Fibroblast of skin of abdomen (primary cell): ENCODE measurements at places on chromosomes 1 and 21.
A peak's percentile ranks its signal among the peaks of the same experiment; 100 is the strongest.

- DNase-seq: no peak
Observed at GRCh38 chr21:15329191-15329590, 264.4 kb upstream of the NRIP1 start.

GRCh38 chr1:226615876-226616275, 67.3 kb downstream of the STUM start:
- no peak for DNase-seq

- DNase-seq: no peak
Observed at GRCh38 chr1:109573785-109574184, 25.4 kb downstream of the GNAI3 start.

GRCh38 chr1:17802164-17802563, 47.0 kb downstream of the ACTL8 start:
- DNase-seq: peak; percentile 68

DNA sequence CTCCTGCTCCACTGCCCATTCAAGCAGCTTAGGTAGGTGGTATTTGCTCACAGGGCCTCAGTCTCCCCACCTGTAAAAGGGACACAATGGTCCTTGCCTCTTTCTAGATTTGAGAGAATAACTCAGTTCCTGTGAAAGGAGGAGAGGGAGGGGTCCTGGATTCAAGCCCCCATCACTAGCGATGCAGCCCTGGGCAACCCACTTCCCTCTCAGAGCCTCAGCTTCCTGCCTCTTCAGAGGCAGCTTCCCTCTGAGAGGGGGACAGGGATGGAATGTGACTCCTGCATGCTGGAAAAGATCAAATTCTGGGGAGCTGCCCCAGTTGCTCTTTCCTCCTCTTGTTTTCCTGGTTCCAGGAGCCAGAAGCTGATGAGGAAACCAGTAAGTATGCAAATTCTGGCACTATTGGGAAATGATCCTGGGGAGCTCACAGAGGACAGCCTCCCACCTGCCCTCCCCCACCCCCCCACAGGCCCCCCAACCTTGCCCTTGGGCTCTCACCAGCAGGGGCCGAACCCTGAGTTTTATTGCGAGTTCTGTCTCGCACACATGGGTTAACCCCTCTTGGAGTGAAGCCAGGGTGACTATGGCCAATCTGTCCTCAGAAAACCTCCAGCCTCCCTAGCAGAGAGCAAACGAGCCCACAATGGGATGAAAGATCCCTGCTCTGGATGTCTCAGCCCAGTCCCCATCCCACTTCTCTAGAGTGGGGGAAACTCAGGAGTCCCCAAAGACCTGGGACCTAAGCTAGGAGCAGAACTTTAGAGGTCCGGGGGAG, 11.7 kb downstream of the ZC3H12A start:
- peak; percentile 33 for DNase-seq

DNA sequence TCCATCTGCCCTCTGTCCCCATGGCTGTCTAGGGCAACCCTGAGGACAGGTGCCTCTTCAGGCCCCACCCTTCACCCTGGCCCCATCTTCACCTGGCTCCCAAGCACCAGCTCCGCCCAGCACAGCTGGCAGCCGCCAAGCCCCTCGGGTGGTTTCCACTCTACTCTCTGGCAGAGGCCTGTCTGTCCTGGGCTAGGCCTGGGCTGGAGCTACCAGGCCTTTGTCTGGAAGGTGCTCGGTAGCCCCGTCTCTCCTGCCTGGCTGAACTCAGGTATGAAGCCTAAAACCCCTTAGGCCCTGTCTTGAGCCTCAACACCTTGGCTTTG, 17.4 kb downstream of the SDC3 start:
- no peak for DNase-seq

DNA sequence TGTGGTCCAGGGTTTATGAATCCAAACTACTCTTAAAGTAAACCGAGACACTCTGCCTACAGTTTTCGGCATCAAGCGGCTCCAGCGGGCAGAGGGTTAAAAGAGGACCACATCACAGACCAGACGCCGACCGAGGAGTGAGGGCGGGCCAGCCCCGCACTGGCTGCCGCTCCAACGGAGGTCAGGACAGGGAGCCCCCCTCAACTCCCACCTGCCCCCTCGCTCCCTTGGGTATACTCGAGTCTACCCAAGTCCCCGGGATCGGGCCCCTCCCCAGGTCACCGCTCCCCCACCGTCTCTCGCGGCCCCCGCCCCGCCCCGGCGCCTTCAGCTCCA, 312 bp downstream of the ARNT start:
- peak; percentile 57 for DNase-seq

DNA sequence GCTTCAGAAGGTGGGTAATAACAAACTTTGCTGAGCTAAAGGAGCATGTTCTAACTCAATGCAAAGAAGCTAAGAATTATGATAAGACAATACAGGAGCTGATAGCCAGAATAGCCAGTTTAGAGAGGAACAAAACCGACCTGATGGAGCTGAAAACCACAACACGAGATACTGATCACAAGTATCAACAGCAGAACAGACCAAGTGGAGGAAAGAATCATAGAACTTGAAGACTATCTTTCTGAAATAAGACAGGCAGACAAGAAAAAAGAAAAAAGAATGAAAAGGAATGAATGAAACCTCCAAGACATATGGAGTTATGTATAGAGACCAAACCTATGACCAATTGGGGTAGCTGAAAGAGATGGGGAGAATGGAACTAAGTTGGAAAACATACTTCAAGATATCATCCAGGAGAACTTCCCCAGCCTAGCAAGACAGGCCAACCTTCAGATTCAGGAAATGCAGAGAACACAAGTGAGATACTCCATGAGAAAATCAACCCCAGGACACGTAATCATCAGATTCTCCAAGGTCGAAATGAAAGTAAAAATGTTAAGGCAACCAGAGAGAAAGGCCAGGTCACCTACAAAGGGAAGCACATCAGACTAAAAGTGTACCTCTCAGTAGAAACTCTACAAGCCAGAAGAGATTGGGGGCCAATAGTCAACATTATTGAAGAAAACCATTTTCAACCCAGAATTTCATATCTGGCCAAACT, 20.5 kb downstream of the CD84 start:
- no peak for DNase-seq

DNA sequence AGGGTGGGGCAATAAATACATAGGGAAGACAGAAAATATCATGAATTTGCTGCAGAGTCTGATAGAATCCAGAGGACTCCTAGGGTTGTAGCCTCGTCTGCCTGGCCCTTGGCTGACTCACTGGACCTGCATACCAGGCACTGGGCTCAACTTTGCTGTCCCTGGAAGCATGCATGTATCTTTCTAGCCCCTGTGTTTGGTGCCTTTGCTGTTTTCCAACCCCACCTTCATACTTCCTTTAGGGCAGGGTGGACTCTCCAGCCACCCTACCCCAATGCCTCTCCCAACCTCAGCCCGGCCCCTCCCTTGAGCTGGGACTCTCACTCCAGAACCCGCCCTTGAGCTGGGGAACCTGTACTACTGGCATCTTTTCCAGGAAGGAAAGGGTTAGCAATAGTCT, 1.2 kb downstream of the RAB25 start:
- DNase-seq: no peak

- DNase-seq: no peak
Observed at GRCh38 chr1:110811529-110811928, 61.4 kb upstream of the CD53 start.

DNA sequence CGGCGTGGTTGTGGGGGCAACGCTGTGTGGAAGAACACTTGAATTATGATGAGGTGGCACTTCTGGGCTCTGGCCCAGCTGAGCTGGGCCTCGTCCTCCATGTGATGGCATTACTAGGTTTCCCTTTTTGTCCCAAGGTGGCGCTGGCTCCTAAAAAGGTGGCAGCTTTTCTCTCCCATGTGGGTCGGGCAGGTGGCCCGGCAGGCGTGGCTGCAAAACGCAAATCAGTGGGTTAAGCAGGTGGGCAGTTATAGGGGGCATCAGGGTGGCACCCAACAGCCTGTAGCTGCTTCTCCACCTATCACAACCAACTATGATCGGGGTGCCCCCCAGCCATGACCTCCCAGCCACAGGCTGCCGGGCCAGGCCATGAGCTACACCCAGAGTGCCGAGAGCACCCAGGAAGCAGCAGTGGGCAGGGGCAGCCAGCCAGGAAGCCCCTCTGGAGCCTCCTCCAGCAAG, 59.6 kb downstream of the KCNAB2 start:
- no peak for DNase-seq

DNA sequence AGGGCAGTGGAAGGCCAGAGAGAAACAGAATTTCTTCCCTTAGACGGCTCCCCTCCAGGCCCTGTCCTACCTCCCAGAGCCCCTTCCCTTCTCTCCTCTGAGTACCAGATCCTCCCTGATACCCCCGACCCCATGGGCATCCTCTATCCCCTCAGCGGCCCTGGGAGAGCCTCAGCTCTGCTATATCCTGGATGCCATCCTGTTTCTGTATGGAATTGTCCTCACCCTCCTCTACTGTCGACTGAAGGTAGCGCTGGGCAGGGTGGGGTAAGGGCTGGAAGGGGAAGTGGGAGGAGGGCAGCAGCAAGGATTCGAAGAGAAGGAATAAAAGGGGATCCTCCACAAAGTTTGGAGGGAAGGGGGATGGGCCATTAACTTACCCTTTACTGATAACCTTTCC, 2.7 kb downstream of the FCER1G start:
- DNase-seq: no peak

GRCh38 chr1:150696590-150696989, 364 bp downstream of the GOLPH3L start:
- no peak for DNase-seq

DNA sequence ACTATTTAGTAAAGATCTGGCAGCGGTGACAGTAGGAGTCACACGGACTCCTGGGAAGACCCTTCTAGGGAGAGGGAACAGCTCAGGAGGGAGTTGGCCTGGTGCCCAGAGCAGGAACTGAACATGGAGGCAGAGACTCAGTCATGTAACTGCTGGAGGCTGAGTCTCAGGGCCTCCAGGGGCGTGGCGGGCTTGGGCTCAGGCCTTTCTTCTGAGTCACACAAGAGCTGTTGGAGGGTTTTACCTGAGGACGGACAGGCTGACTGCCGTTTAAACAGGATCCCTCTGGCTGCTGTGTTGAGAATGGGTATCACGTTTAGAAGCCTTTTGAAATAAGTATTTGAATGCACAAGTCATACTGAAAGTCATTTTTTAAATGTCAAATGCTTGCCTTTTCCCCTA, 7.2 kb upstream of the ETS2 start:
- DNase-seq: no peak

- no peak for DNase-seq
Observed at GRCh38 chr1:48105165-48105564, 108.0 kb upstream of the TRABD2B start.

DNA sequence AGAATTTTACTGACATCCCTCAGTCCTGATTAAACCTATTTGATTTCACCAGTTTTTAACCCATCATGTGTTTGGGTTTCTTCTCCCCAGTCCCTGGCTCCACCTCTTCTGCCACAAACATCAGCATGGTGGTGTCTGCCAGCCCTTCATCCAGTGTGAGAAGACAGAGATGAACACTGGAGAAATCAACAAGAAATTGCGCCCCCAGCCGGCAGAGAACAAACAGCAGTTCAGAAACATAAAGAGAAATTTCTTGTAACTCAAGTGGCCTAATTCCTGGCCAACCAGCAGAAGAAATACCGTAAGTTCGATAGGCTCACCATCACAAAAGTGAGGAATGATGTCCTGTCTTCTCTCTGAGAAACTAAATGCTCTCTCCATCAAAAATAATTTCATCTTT, 18.3 kb downstream of the S100A11 start:
- no peak for DNase-seq

- DNase-seq: no peak
Observed at GRCh38 chr1:17118706-17119075, 560 bp downstream of the PADI2 start.

- DNase-seq: peak; percentile 58
Observed at GRCh38 chr1:234729561-234730474, 119.8 kb upstream of the IRF2BP2 start.
